A549 treated with Hydrocortisone at 1 μM for 4 hours (cell line): ENCODE measurements at places on chromosomes 4 and X. TPM values are rescaled to one million over a fixed set of nuclear protein-coding genes. Genes with fewer than 3 reads are reported as not detected.

The TMPRSS11A gene
- total RNA-seq: not detected in 5 replicates

The RAI2 gene
- 0.13 to 0.33 TPM (median 0.22 TPM) in 5 replicates for total RNA-seq

The APLN gene
- total RNA-seq: 0.82 to 1.1 TPM (median 0.85 TPM) in 5 replicates

The GAGE12F gene
- not detected in 5 replicates for total RNA-seq

The SLC9B1 gene
- 0.10 TPM in 1 of 5 replicates, not detected in the others for total RNA-seq

The ANOS1 gene
- 0.02 to 0.10 TPM (median 0.05 TPM) in 5 replicates for total RNA-seq

The FAM241A gene
- total RNA-seq: 0.68 to 0.99 TPM (median 0.76 TPM) in 5 replicates

The GPR34 gene
- 0.09 to 0.11 TPM (median 0.09 TPM) in 3 of 5 replicates, not detected in the others for total RNA-seq

The PWWP3B gene
- not detected in 5 replicates for total RNA-seq

The METAP1 gene
- 45.3 to 62.7 TPM (median 48.2 TPM) in 5 replicates for total RNA-seq

The RPA4 gene
- total RNA-seq: 0.10 to 0.47 TPM (median 0.26 TPM) in 5 replicates

The FAM133A gene
- total RNA-seq: 0.68 to 0.92 TPM (median 0.78 TPM) in 5 replicates

The CYSLTR1 gene
- total RNA-seq: not detected in 5 replicates

The RAB40A gene
- total RNA-seq: 0.06 TPM in 3 of 5 replicates, not detected in the others

The NOX1 gene
- total RNA-seq: 0.05 to 0.15 TPM (median 0.10 TPM) in 4 of 5 replicates, not detected in the other

The CENPVL1 gene
- total RNA-seq: not detected in 5 replicates

The MAGEA9B gene
- not detected in 5 replicates for total RNA-seq

The SORCS2 gene
- 3.0 to 5.8 TPM (median 4.4 TPM) in 5 replicates for total RNA-seq

The NHSL2 gene
- 0.22 to 0.33 TPM (median 0.29 TPM) in 5 replicates for total RNA-seq

The TEX13B gene
- not detected in 5 replicates for total RNA-seq

The FAM47E gene
- 0.27 to 0.37 TPM (median 0.33 TPM) in 4 of 5 replicates, not detected in the other for total RNA-seq

The CFAP299 gene
- total RNA-seq: not detected in 5 replicates

The P2RY8 gene
- 0.02 to 0.06 TPM (median 0.05 TPM) in 3 of 5 replicates, not detected in the others for total RNA-seq

The TMEM271 gene
- not detected in 5 replicates for total RNA-seq

The EXOSC9 gene
- total RNA-seq: 24.6 to 32.2 TPM (median 27.5 TPM) in 5 replicates

The SPATA4 gene
- 0.13 to 0.29 TPM (median 0.22 TPM) in 5 replicates for total RNA-seq
